Left ventricle myocardium superior (tissue), 1 donor: ENCODE measurements at places on chromosomes 7 and 10. TPM values are rescaled to one million over a fixed set of nuclear protein-coding genes. Genes with fewer than 3 reads are reported as not detected.

HSPA12A gene
- 22.5 TPM for total RNA-seq

OR9A2 gene
- not detected for total RNA-seq

LDB3 gene
- total RNA-seq, result 1,459 TPM

SYCE1 gene
- 0.47 TPM for total RNA-seq

DNA sequence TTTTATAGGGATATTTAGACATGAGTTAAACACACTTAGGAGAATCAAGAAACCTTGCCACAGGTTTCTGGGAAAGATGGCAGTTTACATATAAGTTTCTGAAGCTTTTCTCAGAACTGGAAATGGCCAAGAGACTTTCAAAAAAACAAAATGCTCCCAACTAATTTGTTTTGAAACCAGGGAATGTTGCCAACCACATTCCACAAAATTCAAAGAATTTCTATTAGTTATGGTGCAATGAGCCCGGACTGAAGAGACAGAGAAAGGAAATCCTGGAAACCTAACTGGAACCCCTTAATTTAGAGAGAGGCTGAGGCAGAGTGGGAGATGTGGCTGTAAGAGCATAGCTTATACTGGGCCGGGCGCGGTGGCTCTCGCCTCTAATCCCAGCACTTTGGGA is 128.5 kb downstream of the PTEN start:
- no peak for DNase-seq

DNA sequence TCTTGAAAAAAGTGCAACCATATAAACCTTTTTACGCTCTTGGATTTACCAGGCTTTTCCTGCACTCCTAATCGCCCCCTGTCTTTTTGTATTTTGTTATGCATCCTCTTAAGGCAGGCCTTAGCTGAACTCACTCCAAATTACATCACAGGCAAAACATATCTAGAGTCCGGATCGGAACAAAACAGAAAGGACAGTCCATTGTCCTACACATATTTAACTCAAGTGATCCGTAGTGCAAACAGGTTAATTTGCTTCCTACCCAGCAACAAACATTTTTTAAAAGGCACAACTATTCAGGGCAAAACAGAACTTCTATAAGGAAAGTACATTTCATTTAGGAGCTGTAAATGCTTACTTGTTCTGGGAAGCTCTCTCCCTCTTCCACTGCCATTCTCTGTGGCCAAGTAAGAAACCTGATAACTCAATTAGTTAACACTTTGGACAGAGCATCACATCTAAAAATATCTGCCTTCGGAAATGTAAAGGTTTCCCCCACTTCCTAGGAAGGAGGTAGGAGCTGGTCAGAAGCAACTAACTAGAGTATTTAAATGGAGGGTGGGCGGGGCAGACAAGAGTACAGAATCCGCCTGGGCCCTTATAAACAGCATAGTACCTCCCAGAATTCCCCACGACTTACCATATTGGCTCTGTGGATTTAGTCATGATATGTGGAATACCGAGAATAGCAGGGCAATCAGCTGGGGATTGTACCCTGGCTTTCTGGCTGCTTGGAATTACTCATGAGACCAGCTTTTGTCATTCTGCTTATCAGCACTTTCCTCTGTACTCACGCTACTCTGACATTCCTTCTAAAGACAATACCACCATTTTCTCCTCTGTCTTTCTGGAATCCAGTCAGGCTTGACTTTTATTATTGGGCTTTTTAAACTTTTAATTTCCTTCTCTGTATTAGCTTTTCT is 89.5 kb downstream of the ANK3 start:
- DNase-seq, result no peak

- DNase-seq, result no peak
These were observed 6.2 kb downstream of the TMEM106B start for GRCh38 chr7:12217311-12217710.

GRCh38 chr10:78516236-78516635 is 482.6 kb downstream of the RPS24 start:
- DNase-seq, result no peak

DNA sequence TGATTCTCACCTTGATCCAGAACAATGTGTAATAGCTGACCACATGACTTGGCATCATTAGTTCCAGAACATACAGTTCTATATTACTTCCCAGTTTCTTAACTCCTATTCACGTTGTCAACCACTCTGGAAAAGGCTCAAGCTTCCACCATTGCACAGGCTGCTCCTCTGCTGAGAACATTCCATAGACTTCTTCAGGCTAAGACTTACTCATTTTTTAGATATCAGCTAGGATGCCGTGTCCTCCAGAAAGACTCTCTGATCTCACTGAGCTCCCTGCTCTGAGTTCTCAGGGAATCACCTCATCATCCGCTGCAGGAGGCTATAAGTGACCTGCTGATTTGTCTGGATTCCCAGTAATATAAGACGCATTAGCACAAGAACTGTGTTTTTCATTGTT is 73.1 kb downstream of the HTR7 start:
- no peak for DNase-seq

DNA sequence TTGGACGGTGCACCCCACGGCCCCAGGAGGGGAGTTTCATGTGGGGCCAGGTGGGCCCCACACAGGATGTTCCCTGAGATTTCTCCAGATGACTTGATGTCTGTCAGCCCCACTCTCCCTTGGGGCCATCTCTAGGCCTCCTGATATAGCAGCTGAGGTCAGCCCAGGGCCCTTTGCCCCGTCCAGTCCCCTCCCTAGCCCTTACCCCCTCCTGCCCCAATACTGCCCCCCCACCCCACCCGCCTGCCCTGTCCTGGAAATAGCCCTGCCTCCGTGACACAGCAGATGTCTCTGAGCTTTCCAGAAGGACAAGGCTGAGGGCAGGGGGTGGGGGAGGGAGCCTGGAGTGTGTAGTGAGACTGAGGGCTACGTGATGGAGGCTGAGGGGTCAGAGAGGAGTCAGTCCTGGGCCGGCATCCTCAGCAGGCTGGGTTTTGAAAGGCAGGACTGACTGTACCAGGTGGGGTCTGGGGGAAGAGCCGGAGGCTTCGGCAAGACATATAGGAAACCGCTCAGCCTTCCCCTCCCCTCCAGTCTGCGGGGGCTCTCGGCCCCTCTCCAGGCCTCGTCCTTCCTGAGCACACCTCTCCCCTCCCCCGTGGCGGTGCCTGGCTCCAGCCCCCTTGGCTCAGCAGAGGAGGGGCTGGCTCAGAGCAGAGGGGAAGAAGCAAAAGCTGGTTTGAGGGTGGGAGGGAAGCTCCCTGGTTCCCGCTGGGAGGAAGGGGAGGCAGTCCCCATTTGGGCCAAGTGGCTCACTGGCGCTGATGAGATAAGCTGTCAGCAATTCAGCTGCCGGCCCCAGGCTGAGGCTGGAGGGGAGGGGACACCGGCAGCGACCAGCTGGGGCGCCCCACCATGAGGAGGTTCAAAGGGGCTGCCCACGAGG is 2.0 kb downstream of the FLNC start:
- DNase-seq, result peak; percentile 74

DNA sequence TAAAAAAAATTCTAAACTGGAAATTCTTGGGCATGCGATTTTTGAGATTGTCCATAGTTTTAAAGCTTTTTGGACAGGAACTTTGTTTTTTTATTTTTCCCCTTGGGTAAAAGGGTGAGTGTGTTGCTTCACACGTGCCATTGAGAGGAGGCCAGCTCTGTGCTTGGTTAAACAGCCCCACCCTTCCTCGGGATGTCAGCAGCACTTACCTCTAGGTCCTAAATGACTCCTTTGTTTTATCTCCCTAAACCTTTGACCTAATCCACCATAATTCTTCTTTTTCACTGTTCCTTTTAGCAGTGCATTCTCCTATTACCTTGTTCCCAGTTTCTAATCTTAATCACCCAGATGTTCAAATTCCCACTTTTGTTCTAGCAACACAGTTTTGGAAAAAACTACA is 83.5 kb downstream of the SEMA3D start:
- peak; percentile 26 for DNase-seq

GRCh38 chr10:122089311-122090017 is 100.5 kb downstream of the TACC2 start:
- no peak for DNase-seq

DNA sequence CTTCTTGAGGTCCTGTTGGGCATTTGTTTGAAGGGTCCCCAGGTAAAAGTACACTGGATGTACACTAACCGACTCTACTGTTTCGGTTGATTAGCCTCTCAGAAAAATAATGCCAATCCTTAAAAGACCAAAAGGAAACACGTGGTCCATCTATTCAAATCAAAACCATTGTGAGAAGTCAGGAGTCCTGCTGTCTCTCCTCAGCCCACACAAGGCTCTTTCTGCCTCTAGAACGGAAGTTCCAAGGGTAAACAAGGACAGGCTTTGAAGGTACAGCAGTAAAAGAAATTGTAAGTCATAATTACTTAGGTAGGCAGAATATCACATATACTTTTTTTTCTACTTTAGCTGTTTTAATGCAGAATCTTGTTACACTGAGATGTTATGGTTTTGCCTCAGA is 71.7 kb upstream of the TPK1 start:
- no peak for DNase-seq

- no peak for DNase-seq
These were observed 55.5 kb upstream of the CABCOCO1 start for GRCh38 chr10:61606959-61607907.

- no peak for DNase-seq
These were observed 6.0 kb downstream of the COL13A1 start for GRCh38 chr10:69807696-69808095.

GRCh38 chr10:105718207-105718995 is 1077.3 kb downstream of the SORCS3 start:
- DNase-seq, result no peak

GRCh38 chr10:35400595-35401268 is 64.4 kb downstream of the CCNY start:
- DNase-seq, result no peak

DNA sequence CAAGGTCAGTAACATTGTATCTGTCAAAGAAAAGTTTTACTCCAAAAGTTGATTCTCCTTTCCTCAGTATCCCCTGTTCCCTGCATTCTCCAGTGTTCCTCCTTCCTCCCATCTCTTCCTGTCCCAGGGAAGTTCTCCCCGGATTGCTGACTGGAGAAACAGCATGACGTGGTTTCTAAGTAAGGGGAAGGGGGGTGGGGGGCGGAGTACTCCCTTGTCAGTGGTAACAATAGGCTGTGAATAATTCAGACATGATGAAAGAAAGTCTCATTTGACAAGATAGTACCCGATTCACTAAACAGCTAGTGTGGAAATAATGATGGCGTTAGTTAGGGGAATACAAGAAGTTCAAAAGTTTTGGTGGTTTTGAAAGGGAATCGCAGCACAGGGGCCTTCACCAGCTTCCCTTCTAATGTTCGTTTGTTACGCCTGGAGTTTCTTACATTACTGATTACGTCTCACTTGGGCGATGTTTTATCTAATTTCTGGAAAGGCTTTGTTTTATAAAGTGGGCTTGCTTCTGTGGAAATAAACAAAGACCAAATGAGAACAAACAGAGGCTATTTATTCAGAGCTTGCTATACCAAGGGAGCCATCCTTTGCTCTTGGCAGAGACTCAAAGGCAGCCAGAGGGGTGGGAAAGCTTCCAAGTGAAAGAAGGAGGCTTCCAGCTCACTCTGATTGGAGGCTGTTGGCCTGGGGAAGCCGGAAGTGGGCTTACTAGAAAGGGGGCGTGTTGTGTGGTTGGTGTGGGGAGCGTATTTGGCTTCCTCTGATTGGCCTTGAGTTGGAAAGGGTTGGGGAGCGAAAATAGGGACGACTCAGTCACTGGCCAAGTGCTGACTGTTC is 453.7 kb downstream of the SDK1 start:
- peak; percentile 31 for DNase-seq

DNA sequence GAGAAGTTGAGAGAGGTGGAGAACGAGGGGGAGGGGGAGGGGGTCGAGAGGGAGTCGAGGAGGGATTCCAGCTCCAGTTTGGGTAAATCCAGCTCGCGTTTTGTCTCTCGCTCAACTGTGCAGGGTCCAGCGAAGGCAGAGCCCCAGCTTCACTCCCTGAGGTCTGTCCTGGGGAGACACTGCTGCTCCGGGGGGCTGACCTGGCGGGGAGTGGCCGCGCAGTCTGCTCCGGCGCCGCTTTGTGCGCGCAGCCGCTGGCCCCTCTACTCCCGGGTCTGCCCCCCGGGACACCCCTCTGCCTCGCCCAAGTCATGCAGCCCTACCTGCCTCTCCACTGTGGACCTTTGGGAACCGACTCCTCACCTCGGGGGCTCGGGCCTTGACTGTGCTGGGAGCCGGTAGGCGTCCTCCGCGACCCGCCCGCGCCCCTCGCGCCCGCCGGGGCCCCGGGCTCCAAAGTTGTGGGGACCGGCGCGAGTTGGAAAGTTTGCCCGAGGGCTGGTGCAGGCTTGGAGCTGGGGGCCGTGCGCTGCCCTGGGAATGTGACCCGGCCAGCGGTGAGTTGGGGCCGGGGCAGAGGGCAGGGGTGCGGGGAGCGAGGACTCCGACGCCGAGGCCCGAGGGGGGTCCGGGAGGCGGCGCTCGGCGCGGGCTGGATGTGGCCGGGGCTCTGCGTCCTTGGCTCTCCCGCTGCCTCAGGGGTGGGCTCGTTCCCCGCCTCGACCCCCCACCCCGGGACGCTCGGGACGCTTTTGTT is at the start of gene TET1:
TSS of gene TET1 (plus strand) at position 152 of the 757 bp plus-strand sequence. CDS start 12,002 bp downstream, outside the sequence.
- DNase-seq, result peak; percentile 59

DNA sequence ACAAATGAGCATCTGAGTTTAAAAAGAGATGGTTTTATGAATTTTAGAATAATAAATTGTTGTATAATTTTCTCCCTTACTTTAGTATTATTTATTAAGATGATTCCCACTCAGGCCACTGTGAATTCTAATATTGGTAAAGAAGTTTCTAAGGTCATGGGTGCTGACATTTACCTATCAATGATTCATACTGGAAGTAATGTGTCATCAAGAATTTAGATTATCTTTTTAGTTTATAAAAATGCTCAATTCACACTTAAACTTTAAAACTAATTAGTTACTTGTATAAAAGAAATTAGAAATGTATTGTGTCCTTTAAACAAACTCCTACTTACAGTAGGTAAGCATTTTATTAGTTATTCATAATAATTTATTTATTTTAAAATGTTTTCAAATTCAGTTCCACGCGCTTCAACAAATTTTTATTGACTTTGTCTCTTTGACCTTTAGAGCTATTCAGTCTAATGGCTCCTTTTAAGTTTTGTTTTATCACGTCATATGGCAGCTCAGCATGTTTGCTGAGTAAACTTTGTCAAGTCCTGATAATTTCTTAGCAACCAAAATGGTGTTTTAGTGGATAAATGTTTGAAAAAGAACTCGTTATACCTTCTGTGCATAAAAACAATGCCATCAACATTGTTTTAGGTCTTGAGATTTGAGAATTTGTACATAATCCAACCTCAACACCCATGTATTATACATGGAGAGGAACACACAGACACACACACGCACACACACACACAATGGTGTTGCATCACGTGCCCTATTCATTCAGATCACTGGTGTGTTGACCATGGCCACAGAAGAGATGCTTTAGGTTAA is 15.1 kb upstream of the MRC1 start:
- DNase-seq, result no peak

DNA sequence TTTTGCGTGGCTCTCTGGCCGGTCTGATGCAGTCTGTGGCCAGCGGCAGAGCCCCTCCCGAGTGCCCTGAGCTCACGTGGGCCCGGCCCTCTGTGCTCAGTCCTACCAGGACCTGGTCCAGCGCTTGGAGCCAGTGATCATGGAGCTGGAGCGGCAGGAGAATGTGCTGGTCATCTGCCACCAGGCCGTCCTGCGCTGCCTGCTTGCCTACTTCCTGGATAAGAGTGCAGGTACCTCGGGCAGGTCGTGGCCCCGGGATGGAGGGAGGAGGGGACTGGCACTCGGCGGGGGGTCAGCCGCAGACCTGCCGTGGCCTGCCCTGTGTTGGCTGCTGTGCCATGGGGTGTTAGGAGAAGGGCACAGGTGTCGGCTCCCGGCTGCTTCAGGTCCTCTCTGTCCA is 20.0 kb downstream of the PFKFB3 start:
- DNase-seq, result peak; percentile 28
